ENCODE measurements at places on chromosomes 11 and 22. TPM values are rescaled to one million over a fixed set of nuclear protein-coding genes. Genes with fewer than 3 reads are reported as not detected.

Gene FADD
- polyA plus RNA-seq = 19.5 TPM

Gene MRPL11
- polyA plus RNA-seq = 51.1 TPM

Gene SLN
- polyA plus RNA-seq = not detected

Gene TYR
- polyA plus RNA-seq = not detected

Gene OR5P2
- polyA plus RNA-seq = not detected

Gene MMP27
- 0.04 TPM for polyA plus RNA-seq

Gene MRPL23
- polyA plus RNA-seq = 95.5 TPM

Gene DNAJB7
- not detected for polyA plus RNA-seq

Gene FAM111B
- 5.3 TPM for polyA plus RNA-seq

Gene CCDC15
- polyA plus RNA-seq = 0.69 TPM

Gene DDIAS
- 0.92 TPM for polyA plus RNA-seq

Gene TST
- polyA plus RNA-seq = 140 TPM

Gene ELMOD1
- not detected for polyA plus RNA-seq

Gene TRIM51
- not detected for polyA plus RNA-seq

Gene CNGA4
- polyA plus RNA-seq = 0.06 TPM

Gene OR51B5
- polyA plus RNA-seq = not detected

Gene PRR5L
- polyA plus RNA-seq = 1.1 TPM

Gene APOL4
- 2.5 TPM for polyA plus RNA-seq

Gene IGLL5
- 1.3 TPM for polyA plus RNA-seq

Measured in esophagus (tissue), 2 donors.